ENCODE measurements at places on chromosomes 3 and 15.

GRCh38 chr3:95350049-95350448, 1287.2 kb downstream of the NSUN3 start:
- DNase-seq = no peak

DNA sequence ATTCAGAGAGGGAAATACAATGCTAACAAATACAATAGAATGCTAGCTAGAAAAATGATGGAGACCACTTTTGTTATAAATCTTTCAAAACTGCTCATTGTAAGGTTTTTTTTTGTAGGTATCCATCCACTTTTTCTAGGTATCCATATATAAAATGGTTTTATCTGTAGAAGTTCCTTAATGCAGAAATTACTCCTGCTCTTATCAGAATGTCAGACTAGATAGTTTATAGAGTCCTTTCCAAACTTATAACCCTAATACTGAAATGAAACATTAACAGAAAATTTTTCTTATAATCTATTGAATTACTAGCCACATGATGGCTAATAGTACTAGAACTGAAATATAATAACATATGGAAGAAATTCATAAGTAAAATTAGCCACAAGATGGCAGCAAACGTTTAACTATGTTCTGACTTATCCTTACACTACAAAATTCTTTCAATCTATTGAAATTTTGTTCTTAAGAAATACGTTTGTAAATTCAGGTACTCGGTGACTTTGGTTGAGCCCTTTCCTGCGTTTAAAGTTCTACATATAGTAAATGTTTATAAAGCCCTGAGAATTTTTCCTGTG, 58.5 kb downstream of the ECT2 start:
- DNase-seq = no peak

- DNase-seq = no peak
Observed at GRCh38 chr15:30990036-30990435, 1.4 kb downstream of the MTMR10 start.

DNA sequence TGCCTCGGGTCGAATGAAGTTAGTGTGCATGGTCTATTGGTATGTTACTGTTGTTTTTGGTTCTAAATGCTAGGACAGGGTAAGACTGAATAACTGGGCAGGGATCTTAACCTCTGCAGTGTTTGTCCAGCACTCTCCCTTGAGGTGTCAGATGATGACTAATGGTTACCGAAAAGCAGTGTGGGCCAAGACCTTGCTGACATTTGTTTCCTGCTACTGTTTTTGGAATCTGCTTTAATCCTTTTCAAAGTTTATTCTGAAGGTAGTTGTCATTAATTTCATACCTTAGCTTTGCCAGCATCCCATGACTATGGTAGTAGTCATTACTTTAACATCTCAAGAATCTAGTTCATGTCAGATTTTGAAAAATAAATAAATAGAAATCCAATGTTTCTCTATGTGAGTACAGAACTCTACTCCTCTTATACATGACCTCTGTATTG, 117.0 kb downstream of the P3H2 start:
- DNase-seq = no peak

GRCh38 chr3:136490646-136491405, 240.7 kb downstream of the PCCB start:
- DNase-seq = no peak

DNA sequence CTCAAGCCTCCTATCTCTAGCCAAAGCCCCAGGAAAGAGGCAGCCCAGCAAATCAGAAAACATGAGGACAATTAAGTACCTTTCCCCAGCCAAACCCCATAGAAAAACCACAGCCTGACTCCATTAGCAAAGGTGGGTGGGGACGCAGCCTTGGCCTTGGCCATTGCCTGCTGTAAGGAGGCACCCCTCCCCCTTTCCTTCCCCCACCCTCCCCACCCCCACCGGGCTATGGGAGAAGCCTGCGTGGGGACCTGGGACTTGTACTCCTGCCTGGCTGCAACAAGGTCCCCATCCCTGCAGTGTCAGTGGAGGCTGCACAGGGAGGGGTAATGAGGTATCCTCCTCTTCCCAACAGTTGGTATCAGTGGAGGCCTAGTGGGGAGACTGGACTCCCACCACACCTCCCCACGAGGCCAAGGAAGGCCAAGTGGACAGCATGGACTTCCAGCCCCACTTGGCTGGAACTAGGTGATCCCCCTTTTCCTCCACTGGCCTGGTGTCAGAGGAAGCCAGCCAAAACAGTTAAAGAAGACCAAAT, 20.5 kb downstream of the PRR23E start:
- DNase-seq = no peak

GRCh38 chr15:88337993-88338392, 81.5 kb upstream of the NTRK3 start:
- DNase-seq = no peak

GRCh38 chr3:126607214-126607908, 47.6 kb downstream of the TXNRD3 start:
- no peak for DNase-seq

DNA sequence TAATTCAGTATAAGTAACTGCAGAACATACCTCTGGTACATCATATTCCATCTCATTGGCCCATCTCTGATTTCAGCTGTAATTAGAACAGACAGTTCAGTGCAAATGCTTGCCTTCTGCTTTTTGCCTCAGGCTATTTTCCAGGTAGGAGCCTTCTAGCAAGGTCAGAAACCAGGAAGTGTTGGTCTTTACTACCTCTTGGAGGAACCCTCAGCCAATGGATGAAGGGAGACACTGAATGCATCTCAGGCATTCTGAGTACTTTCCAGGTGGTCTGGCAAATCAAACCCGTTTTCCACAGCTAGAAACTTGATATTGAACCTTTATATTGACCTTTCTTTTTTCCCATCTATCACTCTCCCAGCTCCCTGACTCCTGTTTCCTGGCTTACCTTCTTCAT, 348.5 kb upstream of the SOX2 start:
- no peak for DNase-seq

GRCh38 chr3:95227092-95227491, 1164.2 kb downstream of the NSUN3 start:
- no peak for DNase-seq

GRCh38 chr3:69197922-69198530, 75.6 kb upstream of the LMOD3 start:
- peak; percentile 45 for DNase-seq

- DNase-seq = no peak
Observed at GRCh38 chr15:35319354-35319753, 226.6 kb downstream of the DPH6 start.

- DNase-seq = no peak
Observed at GRCh38 chr3:193905541-193906396, 230.2 kb upstream of the HES1 start.

GRCh38 chr15:44545913-44546802, 9.2 kb downstream of the EIF3J start:
- no peak for DNase-seq

- no peak for DNase-seq
Observed at GRCh38 chr3:8223766-8224165, 277.9 kb upstream of the LMCD1 start.

- DNase-seq = no peak
Observed at GRCh38 chr15:81171286-81171685, 25.4 kb upstream of the IL16 start.

GRCh38 chr3:170961616-170962400, 53.4 kb upstream of the EIF5A2 start:
- no peak for DNase-seq

DNA sequence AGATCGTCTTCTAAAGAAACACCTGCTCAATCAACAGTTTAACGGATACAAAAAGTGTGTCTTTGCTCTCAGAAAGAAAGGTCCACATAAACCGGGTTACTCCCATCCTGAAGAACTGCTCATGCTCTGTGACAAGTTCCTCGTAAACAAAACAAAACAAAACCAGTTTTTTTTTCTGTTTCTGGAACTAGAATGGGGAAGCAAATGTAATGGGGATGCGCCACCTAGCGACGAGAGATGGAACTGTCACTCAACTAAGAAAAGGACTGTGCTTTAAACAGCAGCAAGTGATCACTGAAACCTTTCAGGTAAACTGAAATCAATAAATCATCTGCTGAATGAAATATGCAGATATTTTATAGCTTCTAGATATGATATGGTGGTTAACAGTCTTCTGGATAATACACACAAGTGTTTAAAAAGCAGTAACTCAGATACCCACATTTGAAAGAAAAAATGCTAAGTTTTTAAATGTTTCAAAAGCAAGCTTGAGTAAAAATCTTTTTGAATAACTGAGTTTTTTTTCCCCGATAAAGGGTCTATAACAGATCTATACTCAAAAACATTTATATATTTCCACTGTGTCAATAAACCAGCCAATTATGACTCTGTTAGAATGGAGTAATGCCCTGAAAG, 10.9 kb downstream of the TM2D3 start:
- DNase-seq = peak; percentile 60

DNA sequence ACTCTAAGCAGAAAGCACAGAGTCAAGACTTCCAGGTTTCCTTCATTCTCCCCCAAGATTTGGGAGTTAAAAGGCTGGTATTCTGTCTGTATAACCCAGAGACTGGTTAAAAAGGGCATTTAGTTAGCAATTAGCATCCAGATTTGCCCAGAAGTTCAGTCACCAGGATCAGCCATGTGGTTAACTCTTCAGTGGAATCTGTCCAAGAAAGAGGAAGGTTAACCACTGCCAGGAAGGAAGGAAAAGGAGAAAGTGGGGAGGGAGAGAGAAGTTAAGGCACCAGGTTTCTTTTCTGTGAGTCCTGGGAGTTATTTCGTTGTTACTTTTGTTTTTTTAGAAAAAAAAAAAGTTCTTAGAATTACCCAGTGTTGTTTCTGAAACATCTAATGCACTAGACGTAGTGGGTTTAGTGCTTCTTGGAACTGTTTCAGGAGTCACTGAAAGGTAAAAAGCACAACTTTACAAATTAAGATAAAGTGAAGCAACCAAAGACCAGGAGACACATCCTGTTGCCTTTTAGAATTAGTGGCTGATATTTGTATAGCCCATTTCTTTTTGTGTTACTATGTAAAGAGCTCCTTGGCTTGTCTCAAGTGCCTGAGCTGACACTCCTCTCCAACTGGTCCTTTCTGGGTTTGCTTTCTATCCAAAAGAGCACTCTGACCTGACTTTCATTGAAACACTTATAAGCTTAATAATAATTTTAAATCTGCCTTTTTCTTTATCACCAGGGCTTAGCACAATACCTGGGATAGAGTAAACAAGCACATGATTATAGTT, 128.6 kb downstream of the ABI3BP start:
- no peak for DNase-seq

DNA sequence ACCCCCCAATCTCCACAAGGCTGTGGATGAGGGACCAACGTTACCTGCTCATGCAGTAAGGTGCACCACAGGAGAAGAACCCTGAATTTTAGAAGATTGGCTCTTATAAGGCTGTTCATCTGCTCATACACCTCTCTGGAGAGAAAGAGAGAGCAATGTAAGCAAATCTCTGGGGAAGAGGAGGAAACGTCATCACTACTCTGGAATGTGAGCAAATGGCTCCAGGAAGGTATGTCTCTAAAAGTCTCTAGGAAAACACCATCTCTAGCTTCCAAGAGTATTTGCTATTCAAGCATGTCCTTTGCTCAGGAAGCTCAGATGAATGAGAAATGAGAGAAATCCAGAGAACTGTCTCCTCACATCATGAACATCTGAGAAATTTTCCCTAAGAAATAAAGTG, 235.4 kb downstream of the TBL1XR1 start:
- DNase-seq = no peak

DNA sequence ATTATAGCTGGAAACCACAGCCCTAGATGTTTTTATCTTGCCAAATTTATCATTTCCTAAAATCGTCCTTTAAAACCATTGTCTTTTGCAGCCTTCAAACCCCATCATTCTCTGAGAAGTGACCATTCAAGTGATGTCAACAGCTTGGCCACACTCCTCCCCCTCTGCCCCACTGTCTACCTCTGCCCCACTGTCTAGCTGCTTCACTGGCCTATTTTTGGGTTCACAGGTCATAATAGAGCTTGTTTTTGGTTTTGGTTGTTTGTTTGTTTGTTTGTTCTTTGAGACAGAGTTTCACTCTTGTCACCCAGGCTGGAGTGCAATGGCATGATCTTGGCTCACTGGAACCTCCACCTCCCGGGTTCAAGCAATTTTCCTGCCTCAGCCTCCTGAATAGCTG, 93.2 kb upstream of the IL12A start:
- no peak for DNase-seq

GRCh38 chr3:53075743-53076140, 29.9 kb upstream of the SFMBT1 start:
- no peak for DNase-seq

DNA sequence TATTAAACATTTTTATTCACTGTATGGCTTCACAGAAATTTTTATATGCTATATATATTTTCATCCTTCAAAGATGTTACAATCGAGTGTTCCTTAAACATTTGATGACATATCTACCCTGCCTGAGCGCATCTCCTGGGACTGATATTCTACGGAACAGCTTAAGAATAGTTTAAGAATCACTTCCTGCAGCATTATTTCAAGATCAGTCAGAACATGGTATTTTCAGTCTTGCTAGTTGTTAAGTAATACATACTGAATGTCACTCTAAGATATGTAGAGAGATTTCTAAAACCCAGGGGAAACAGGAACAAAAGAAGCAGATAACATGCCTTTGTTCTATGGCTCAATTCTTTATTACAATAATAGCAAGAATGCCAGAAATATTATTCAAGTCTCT, 8.7 kb downstream of the COL8A1 start:
- DNase-seq = no peak

GRCh38 chr3:100600181-100601042, 9.0 kb upstream of the ADGRG7 start:
- no peak for DNase-seq

GRCh38 chr15:20349774-20350498, 191.7 kb downstream of the GOLGA6L6 start:
- no peak for DNase-seq

GRCh38 chr15:68578175-68578979, 416 bp upstream of the CORO2B start:
- no peak for DNase-seq

GRCh38 chr15:91049378-91050127, 27.2 kb upstream of the VPS33B start:
- DNase-seq = no peak

- no peak for DNase-seq
Observed at GRCh38 chr3:125633767-125634166, 38.5 kb upstream of the OSBPL11 start.

GRCh38 chr3:128970740-128971047, 23.2 kb downstream of the CFAP92 start:
- no peak for DNase-seq

GRCh38 chr3:41364736-41365135, 165.4 kb downstream of the CTNNB1 start:
- no peak for DNase-seq

- peak; percentile 47 for DNase-seq
Observed at GRCh38 chr3:183428447-183429211, at the start of gene MCF2L2. Gene MCF2L2, minus strand, starts transcription at chr3:183428619. Its CDS starts 642 bp downstream, at chr3:183427977.

DNA sequence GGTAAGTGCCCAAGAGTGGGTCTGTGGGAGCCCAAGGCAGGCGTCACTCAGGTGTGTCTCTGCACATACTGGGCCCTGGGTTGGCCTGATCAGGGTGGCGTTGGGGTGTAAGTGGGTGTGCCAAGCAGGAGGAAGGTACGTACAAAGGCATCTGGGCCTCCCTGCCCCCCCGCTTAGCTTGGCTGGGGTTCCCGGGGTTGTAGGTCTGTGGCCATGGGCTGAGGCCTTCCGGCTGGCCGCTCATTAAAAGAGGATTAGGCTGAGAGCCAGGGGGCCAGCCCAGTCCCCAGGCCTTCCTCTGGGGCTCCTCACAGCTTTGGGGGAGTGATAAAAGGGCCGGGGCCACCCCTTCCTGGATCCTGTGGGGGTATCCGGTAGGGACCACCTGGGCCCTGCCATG, 13.3 kb downstream of the SEMA3F start:
- no peak for DNase-seq

GRCh38 chr3:124097362-124098131, 105.6 kb upstream of the ROPN1 start:
- no peak for DNase-seq

GRCh38 chr3:119635719-119636118, 24.7 kb downstream of the POPDC2 start:
- DNase-seq = no peak
